H9 (cell line): ENCODE measurements at places on chromosomes 16 and 17. TPM values are rescaled to one million over a fixed set of nuclear protein-coding genes. Genes with fewer than 3 reads are reported as not detected.

GRCh38 chr16:19474617-19475016, 47.3 kb downstream of the GDE1 start:
- DNase-seq: no peak

- no peak for DNase-seq
Measured at GRCh38 chr16:31420037-31420436, 8.1 kb downstream of the COX6A2 start.

GRCh38 chr16:49003022-49003421, 278.6 kb downstream of the CBLN1 start:
- no peak for DNase-seq

DNA sequence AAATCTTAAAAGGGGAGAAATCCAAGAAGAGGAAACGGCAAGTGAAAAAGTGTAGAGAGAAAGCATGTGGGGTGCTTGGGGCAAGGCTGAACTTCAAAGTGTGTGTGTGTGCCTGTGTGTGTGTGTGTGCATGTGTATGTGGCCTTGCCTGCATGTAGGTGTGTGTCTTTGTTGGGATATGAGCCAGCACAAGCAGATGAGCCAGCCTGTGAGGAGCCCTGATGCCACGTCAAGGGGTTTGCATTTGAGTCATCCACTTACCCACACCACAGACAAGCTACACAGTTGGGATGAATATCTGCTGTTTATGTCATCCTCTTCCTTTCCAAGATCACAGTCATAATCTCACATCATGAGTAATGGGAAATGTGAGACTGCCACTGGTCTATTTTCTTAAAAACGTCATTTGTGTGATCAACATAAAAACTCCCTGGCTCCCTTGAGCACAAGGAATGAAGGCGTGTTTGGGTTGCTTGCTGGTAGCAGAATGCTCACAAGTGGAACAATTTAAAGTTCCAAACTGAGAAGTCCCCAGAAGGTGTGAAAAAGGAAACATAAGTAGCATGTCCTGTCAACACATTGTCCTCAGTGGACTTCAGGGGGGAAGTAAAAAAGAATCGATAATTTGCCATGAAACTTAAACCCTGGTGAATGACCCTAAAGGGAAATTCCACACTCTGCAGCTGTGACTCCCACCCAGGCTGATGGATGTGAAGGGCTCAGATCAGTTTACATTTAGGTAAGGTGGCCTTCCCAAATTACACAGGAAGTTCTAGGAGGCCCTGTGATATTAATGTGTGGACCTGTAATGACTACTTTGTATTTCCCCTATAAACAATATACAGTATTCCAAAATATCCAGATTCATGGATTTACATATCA, 14.7 kb downstream of the KCTD19 start:
- DNase-seq: no peak

- peak; percentile 23 for DNase-seq
Measured at GRCh38 chr17:40548982-40549685, 16.1 kb downstream of the CCR7 start.

GRCh38 chr16:57265850-57266530, 18.5 kb downstream of the PLLP start:
- no peak for DNase-seq

DNA sequence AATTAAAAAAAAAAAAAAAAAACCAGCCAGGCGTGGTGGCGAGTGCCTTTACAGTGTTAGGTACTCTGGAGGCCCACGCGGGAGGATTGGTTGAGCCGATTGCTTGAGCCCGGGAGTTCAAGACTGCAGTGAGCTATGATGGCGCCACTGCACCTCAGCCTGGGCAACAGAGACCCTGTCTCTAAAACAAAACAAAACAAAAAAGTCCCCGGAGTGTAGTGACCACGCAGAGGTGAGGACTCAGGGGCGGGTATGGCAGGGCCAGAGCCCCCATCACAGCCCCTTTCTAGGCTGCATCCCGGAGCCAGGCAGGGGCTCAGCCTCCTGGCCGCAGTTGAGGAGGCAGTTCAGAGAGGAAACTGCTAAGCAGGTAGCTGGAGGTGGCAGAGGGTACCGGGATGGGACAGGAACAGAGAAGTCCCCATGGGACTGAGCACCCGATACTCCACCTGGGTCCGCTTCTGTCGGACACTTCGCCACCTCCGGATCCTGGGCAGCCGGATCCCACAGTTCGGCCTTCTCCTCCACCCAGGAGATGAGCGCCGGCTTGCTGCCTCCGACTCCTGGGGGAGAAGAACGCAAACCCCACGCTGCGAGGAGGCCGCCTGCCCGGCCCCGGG, 800 bp downstream of the ZNF747 start:
- DNase-seq: no peak

GRCh38 chr17:39186481-39187002, 10.9 kb downstream of the CACNB1 start:
- no peak for DNase-seq

GRCh38 chr16:50884066-50884860, 142.4 kb downstream of the CYLD start:
- peak; percentile 65 for DNase-seq

The ATAD5 gene
- 24.6 and 27.0 TPM in 2 replicates for total RNA-seq

The HES7 gene
- total RNA-seq: 0.26 and 0.33 TPM in 2 replicates

The C1QL1 gene
- total RNA-seq: 6.0 and 6.4 TPM in 2 replicates

The ABCA10 gene
- not detected in 2 replicates for total RNA-seq

The RFWD3 gene
- total RNA-seq: 114 and 120 TPM in 2 replicates

The KRT28 gene
- total RNA-seq: not detected in 2 replicates
